Naive B cell (primary cell): ENCODE measurements at places on chromosomes 6 and 20.

DNA sequence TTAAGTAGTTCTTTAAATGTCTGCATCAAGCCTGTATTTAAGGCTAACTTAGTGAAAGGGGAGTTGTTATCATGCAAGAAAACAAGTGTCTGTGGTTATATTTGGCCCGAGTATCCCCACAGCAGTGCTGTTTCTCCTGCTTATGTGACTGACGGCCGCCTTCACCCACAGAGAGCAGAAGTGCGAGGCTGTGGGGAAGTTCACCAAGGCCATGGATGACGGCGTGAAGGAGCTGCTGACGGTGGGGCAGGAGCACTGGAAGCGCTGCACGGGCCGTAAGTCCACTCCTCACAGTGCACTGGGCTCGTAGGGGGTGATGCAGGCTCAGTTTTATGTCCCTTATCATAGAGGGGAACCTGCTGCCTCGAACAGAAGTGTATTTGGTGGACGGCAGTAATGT is 53.2 kb upstream of the SYNJ2 start:
- no peak for DNase-seq

DNA sequence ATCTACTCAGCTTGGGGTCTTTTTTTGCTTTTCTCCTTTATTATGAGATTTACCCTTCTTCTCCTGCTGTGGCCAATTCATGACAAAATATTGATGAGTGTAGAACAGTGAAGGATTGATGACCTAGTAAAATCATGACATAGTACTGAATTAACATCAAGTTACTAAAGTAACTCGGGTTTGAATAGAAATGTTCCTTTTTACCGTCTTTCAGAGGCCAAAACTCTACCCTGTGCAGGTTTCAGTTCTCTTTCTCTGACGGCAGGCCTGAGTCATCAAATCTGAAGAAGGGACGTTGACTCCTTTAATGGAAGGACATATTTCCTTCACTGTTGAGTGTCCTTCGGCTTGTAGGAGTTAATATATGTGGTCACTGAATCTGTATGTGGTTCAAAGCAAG is 80.7 kb downstream of the RREB1 start:
- DNase-seq: peak; percentile 13

- DNase-seq: no peak
Measured at GRCh38 chr6:49564552-49564951, 14.1 kb downstream of the C6orf141 start.

- no peak for DNase-seq
Measured at GRCh38 chr6:139699335-139699734, 324.9 kb upstream of the CITED2 start.

GRCh38 chr6:166849749-166850183 is 106.6 kb downstream of the RNASET2 start:
- peak; percentile 33 for DNase-seq

- no peak for DNase-seq
Measured at GRCh38 chr6:170095273-170095981, 195.5 kb downstream of the DLL1 start.

GRCh38 chr20:33646191-33646590 is 15.9 kb upstream of the C20orf144 start:
- no peak for DNase-seq

GRCh38 chr6:1605893-1606779 is 3.6 kb upstream of the FOXC1 start:
- DNase-seq: no peak

DNA sequence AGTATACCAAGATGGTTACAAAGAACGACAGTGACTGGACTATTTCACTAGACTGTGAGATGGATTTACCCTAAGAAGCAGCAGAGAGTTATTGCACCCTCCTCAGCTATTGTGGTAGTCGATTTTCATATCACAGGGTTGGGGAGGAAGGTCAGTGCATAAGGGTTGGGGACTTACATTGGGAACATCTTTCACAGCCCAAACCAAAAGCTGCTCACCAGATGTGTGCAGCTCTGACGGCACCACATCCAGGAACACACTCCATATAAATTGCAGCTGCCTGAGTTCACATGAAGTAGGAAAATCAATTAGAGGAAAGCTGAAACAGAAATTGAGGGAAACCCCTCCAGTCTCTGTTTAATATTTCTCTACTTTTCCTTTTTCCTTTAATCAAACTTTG is 470.5 kb upstream of the NRSN1 start:
- DNase-seq: no peak

- DNase-seq: peak; percentile 50
Measured at GRCh38 chr20:1953621-1954020, 40.2 kb downstream of the PDYN start.

- no peak for DNase-seq
Measured at GRCh38 chr20:63025534-63026331, 19.0 kb upstream of the BHLHE23 start.

- no peak for DNase-seq
Measured at GRCh38 chr6:151808371-151809241, 1.1 kb downstream of the ESR1 start.

- no peak for DNase-seq
Measured at GRCh38 chr20:15911581-15911980, 661.7 kb downstream of the KIF16B start.

- no peak for DNase-seq
Measured at GRCh38 chr6:163367497-163368183, 46.9 kb upstream of the QKI start.

DNA sequence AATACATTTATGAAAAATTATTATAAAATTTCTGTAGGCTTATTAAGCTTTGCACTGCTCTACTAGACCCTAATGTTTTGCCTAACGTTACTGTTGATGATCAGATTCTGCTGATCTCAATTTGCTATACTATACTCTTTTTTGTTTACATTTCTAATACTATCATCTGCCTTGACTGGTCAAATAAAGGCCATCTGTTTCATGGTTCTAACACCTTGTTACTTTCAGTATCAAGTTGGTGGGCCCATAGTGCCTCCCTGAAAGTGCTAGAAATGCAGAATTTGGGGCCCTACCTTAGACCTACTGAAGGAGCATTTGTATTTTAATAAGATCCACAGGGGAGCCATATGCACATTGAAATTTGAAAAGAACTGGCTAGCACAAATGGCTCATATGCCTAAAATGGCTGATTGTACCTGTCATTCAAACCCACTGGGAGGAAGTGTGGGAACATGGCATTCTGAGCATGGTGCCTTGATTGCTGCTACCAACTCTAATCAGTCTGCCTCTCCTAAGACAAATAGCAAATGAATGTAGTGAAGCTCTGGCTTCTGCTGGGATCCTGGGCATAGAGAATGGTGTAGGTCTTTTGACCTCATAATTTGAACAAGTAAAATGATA is 199.1 kb upstream of the BTBD3 start:
- DNase-seq: no peak

- no peak for DNase-seq
Measured at GRCh38 chr6:163735076-163735475, 320.6 kb downstream of the QKI start.

DNA sequence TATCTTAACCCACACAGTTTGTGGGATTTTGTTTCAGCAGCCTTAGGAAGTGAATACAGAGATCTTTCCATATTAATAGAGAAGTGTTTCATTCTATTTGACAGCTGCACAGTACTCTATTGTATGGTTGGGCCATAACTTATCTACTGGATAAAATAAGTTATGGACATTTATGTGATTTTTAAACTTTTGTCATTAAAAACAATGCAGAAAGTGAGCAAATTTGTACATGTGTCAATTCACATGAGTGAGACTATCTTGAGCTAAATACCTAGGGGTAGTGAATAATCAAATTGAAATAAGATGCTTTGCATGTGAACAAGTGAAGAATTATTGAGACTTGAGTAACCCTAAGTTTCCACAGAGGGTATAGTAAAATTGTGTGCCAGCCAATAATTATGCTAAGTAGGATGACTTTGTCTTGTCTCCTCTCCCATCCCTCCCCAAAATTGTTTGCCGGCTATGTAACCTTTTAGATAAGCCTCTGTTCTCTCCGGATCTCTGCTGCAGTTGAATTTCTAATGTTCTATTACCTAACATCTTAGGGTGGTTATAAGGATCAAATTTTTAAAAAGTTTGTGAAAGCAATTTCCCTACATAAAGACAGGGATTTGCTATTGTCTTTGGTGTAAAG is 33.3 kb upstream of the TPBG start:
- DNase-seq: no peak

- DNase-seq: no peak
Measured at GRCh38 chr6:155974811-155975323, 519.2 kb upstream of the NOX3 start.

- DNase-seq: no peak
Measured at GRCh38 chr20:24986436-24987015, 6.0 kb downstream of the APMAP start.

DNA sequence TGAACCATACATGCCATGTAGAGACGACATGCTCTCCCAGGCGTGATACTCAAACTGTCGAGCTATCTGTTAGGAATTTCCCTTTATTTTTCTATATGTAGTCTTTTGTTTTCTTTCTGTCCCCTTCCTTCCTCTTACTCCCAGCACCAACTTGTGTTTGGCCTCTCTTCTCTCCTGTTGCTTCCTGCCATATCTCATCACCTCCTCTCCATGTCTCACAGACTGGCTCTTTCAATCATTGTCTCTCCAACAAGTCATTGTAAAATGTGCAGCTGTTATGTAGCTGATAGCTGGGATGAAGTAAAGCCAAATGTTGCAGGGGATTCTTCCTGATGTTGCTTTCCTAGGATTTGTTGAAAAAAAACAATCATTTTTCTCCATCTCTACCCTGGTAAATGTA is 234.5 kb downstream of the TMEM242 start:
- no peak for DNase-seq

DNA sequence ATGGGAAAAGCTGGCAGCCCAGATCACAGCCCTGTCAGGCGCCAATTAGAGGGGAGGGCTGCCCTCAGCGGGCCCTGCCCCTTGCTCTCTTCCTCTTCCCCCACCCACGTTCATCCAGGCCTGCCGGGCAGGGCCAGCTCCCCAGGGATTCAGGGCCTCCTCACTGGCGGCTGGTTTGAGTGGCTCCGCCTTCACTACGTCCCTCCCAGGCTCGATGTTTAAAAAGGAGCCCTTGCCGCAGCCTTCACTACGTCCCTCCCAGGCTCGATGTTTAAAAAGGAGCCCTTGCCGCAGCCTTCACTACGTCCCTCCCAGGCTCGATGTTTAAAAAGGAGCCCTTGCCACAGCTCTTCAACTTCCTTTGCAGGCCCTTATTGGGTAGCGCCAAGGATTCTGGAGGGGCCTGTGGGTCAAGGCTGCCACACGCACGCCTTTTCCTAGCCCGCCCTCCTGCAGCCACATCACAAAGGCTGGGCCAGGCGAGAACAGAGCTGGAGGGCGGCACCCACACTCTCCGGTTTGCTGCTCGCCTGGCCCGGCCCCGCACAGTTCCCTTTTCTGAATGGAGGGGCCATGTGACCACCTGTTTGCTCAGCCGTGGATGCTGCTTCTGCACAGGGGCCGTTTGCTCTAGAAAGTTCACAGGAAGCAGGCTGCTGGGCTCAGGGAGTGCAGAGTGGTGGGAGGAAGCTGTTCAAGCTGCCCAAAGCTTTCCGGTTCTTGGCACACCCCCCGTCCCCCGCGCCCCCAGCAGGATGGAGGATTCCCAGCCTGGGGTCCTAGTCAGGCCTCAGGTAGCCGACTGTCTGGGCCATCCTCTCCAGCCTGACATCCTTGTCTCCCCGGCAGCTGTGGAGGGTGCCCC is 1.6 kb downstream of the SLC17A9 start:
- DNase-seq: peak; percentile 92

- DNase-seq: no peak
Measured at GRCh38 chr6:169132352-169132940, 121.2 kb downstream of the THBS2 start.

GRCh38 chr6:14743144-14743473 is 502.8 kb upstream of the JARID2 start:
- no peak for DNase-seq

GRCh38 chr20:24604966-24605665 is 135.7 kb downstream of the SYNDIG1 start:
- DNase-seq: no peak

DNA sequence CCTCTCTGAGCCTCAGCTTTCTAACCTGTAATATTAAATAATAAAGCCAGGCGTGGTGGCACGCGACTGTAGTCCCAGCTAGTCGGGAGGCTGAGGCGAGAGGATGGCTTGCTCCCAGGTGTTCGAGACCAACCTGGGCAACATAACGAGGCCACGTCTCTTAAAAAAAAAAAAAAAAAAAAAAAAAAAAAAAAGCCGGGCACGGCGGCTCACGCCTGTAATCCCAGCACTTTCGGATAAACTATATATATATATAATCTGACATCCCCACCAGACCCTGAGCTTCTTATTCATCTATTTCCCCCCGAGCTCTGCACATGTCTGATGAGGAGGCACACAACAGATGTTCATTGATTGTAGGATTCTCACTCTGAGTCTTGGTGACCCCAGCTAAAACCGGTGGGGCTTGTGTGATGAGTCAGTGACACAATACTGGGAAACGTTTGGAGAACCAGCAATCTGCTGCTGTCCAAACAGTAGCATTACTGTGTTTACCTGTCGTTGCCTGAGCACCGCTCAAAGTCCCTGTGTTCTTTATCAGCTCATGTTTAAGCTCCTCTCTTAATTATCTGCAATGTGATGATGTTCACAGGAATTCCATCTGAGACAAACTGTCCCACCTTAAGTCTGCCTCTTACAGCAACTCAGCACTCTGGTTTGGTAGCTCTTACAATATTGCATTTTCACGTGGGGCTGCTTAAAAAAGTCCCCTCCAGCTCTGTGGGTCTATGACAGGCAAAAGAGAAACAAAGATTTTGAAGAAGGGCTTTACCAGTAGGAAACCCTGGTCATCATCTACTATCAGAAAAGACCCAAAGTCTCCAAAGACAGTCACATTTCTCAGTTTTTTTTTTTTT is 1.0 kb upstream of the SPATA2 start:
- no peak for DNase-seq

DNA sequence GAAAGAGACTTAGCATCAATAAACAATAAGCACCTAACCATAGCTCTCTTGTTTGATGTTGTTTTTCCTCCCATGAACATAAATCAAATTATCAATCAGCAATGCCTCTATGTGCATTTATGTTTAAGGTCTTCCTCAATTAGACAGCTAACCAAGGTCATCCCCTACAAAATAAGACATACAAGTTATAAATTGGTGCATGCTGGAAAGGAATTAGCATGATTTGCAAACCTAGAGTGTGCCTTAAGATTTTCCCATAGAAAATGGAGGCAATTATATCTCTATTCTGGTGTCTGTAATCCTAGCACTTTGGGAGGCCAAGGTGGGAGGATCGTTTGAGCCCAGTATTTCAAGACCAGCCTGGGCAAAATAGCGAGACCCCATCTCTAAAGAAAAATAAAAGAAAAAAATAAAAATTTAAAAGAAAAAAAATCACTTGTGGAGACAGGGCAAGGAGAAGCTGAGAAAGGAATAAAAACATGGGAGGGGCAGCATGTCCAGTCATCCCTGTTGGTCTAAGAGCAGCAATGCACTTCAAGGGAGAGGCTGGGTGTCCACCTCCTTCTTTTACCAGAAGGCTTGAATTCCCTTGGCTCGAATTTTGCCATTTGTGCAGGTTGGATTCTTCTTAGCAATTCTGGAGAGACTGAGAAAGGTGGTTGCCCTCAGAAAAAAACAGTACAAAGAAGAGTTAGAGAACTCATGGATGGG is 9.3 kb upstream of the SLPI start:
- DNase-seq: no peak

GRCh38 chr6:144234399-144234798 is 50.7 kb upstream of the UTRN start:
- DNase-seq: no peak

GRCh38 chr20:15756754-15757115 is 816.5 kb downstream of the KIF16B start:
- no peak for DNase-seq
